ENCODE measurements at places on chromosomes 13 and 19.

- no peaks in the 10 kb centered on the region for H3K4me1 ChIP-seq
- H3K27me3 ChIP-seq = no peaks in the 10 kb centered on the region
- H3K36me3 ChIP-seq = no peaks in the 10 kb centered on the region
- H3K27ac ChIP-seq = no peak overlapping the region
Measured at GRCh38 chr19:51441410-51442390, 16.6 kb downstream of the SIGLEC8 start.

DNA sequence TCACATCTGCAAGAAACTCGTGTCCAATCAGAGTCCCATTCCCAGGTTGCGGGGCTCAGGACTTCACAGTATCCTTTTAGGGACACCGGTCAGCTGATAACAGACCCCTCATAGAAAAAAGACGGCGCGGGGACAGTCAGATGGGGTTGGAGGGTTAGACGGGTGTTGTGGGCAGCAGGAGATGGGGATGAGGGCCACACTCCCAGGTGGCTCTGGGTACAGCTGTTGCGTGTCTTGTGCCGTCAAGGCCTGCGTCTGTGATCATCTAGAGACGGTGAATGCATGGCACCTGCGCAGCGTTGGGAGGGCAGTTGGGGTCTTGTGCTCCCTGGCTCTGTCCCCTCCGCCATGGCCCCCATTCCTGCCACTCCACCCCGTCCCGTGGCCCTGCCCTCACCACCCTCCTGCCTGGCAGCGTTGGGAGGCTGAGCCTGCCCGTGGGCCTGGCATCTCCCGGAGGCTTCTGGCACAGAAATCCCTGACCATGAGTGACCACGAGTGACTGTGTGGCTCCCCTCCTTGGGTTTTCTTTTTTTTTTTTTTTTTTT, 14.0 kb upstream of the TEKTIP1 start:
- H3K27me3 ChIP-seq = no peaks in the 10 kb centered on the region
- H3K4me3 ChIP-seq = no peak overlapping the region
- H3K27ac ChIP-seq = no peak overlapping the region
- H3K4me1 ChIP-seq = no peaks in the 10 kb centered on the region

- no peak within 1 kb of the TSS for H3K27ac ChIP-seq
- H3K27me3 ChIP-seq = no peaks in the 10 kb centered on the region
- H3K36me3 ChIP-seq = no peaks in the 10 kb centered on the region
- no peak within 1 kb of the TSS for H3K4me3 ChIP-seq
- peak; percentile 28 for DNase-seq
Measured at GRCh38 chr19:49896863-49897621, at the start of gene IL4I1. Gene IL4I1, minus strand, starts transcription at chr19:49896887. Its CDS starts 727 bp downstream, at chr19:49896160.

DNA sequence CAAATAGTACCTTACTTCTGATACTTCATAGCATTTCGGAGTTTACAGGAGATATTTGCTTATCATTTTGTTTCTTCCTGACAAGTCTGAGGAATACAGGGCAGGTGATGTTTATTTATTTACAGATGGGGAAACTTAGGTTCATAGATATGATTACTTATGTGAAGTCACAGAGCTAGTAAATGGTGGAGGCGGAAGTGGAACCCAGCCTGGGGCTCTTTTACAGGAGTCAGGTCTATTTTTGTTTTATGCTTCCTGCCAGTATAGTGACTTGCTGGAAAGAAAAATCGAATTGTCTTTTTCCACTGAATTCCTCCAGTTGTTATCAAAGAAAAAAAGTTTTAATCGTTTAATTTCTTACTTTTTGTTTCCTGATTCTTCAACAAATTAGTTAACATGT, 66.5 kb downstream of the DGKH start:
- no peaks in the 10 kb centered on the region for H3K36me3 ChIP-seq
- no peaks in the 10 kb centered on the region for H3K27me3 ChIP-seq
- peaks cover 13% of the 10 kb centered on the region for H3K4me1 ChIP-seq

- H3K27me3 ChIP-seq = no peaks in the 10 kb centered on the region
- no peaks in the 10 kb centered on the region for H3K36me3 ChIP-seq
- no peak overlapping the region for H3K4me3 ChIP-seq
- no peaks in the 10 kb centered on the region for H3K4me1 ChIP-seq
Measured at GRCh38 chr19:12647490-12648071, 19.0 kb downstream of the MAN2B1 start.

GRCh38 chr13:42680748-42681147, 100.6 kb upstream of the FAM216B start:
- no peaks in the 10 kb centered on the region for H3K4me1 ChIP-seq
- H3K4me3 ChIP-seq = no peak overlapping the region
- H3K36me3 ChIP-seq = no peaks in the 10 kb centered on the region
- no peak overlapping the region for H3K27ac ChIP-seq
- H3K27me3 ChIP-seq = peaks cover 19% of the 10 kb centered on the region

DNA sequence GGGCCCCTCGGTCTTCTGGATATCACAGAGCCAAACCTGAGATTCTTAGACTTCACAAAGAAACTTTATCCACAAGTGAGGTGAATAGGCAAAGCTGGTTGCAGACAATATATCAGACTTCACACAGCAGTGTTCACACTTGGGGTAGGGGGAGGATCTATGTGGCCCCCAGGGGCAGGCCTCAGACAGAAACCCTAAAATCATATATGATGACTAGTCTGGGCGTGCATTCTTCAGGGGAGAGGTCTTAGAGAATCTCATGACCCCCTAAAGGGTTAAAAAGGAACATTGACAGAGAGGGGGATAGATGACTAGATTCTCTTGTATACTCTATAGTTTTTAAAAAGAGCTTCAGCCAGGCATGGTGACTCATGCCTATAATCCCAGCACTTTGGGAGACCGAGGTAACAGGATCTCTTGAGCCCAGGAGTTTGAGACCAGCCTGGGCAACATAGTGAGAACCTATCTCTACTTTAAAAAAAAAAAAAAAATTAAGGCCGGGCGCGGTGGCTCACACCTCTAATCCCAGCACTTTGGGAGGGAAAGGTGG, 2.8 kb downstream of the TYROBP start:
- peaks cover 34% of the 10 kb centered on the region for H3K4me1 ChIP-seq
- no peaks in the 10 kb centered on the region for H3K36me3 ChIP-seq
- H3K27ac ChIP-seq = no peak overlapping the region

- no peak overlapping the region for H3K27ac ChIP-seq
- no peaks in the 10 kb centered on the region for H3K4me1 ChIP-seq
- H3K4me3 ChIP-seq = no peak overlapping the region
- DNase-seq = no peak
- no peaks in the 10 kb centered on the region for H3K27me3 ChIP-seq
Measured at GRCh38 chr13:109357751-109358471, 428.5 kb downstream of the IRS2 start.

DNA sequence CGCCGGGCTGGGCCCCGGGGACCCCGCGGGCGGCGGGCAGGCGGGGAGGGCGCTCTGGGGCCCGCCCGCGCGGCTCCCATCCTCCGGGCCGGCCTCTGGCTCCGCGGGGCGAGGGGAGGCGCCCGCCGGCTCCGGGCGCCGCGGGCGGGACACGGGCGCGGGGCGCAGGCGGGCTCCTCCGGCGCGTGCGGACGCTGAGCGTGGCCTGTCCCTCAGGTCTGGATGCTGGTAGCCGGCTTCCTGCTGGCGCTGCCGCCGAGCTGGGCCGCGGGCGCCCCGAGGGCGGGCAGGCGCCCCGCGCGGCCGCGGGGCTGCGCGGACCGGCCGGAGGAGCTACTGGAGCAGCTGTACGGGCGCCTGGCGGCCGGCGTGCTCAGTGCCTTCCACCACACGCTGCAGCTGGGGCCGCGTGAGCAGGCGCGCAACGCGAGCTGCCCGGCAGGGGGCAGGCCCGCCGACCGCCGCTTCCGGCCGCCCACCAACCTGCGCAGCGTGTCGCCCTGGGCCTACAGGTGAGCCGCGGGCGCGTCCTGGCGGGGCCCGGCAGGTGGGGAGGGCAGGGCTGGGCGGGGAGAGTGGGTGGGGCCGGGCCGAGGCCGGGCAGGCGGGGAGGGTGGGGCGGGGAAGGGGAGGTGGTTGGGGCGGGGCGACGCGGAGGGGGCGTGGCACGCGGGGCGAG, 420 bp downstream of the IL17D start:
- peaks cover 6% of the 10 kb centered on the region for H3K4me1 ChIP-seq
- peak overlapping the region; percentile 40 for H3K4me3 ChIP-seq
- no peak overlapping the region for H3K27ac ChIP-seq
- H3K36me3 ChIP-seq = no peaks in the 10 kb centered on the region
- peaks cover 23% of the 10 kb centered on the region for H3K27me3 ChIP-seq

DNA sequence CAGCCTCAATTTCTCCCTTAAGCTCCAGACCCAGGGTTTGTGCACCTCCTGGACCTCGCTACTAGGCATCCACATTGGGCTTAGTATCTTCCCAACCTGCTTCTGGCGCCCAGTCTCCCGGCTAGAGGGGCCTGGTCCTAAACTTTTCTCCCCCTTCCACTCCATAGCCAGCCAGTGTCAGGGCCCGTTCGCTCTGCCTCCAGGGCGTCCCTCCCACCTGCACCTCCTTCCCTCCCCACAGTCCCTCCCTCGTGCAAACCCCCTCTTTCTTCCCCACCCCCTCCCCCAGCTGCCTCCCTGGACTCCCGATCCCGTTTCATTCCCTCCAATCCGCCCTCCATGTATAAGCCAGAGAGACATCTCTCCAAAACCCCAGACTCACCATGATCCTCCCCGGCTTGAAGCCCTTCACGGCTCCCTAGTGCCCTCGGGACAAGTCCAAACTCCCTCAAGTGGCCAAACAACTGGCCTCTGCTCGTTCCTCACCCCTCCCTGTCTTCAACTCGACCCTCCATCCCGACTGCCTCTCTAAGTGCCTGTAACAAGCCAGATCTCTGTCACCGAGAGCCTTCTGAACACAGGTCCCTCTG, 997 bp upstream of the SAMD4B start:
- H3K4me1 ChIP-seq = peaks cover 32% of the 10 kb centered on the region
- DNase-seq = peak; percentile 61
- H3K27ac ChIP-seq = peak overlapping the region; percentile 75
- no peaks in the 10 kb centered on the region for H3K27me3 ChIP-seq
- peak overlapping the region; percentile 90 for H3K4me3 ChIP-seq
- peaks cover under 1% of the 10 kb centered on the region for H3K36me3 ChIP-seq

DNA sequence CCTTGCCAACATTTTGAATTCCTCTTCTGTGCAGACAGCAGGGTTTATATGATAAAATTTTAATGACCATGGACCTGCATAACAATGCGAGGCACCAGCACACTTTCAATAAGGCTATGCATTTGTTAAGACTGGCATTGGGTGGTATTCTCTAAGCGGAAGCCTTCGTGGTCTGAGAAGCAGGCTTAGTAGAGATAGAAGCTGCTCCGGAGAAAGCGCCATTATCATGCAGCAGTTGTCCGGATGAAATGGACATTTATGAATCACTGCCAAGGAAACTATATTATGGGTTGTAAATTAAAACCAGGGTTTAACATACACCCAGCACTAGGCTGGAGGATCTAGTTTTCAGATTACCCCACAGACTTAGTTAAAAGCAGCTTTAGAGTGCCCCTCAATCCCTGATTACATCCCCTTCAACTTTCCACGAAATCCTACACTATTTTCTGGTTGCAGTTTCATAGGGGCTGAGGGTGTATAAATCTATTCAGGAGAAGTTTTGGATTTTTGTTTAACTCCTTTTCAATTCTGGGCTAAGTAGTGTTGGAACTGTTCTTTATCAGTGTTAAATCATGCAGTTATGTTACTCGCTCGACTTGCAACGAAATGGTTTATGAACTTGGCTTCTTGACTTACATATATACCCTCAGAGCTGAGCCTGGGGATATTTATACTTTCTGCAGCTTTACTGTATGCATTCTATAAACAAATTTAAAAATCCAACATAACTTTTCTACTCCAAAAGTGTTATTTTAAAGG, 193.3 kb downstream of the PCDH9 start:
- no peak overlapping the region for H3K27ac ChIP-seq
- H3K27me3 ChIP-seq = no peaks in the 10 kb centered on the region
- no peak overlapping the region for H3K4me3 ChIP-seq
- no peaks in the 10 kb centered on the region for H3K36me3 ChIP-seq

All from GM23248 (cell line).